Osteocyte (in vitro differentiated cells): ENCODE measurements at places on chromosomes 6 and 20. TPM values are rescaled to one million over a fixed set of nuclear protein-coding genes. Genes with fewer than 3 reads are reported as not detected.
A peak's percentile ranks its signal among the peaks of the same experiment; 100 is the strongest.

The POU5F1 gene
- total RNA-seq: not detected in 2 replicates

The SCGN gene
- not detected in 2 replicates for total RNA-seq

The MEP1A gene
- total RNA-seq: not detected in 2 replicates

The FKBP1C gene
- 0.55 and 1.2 TPM in 2 replicates for total RNA-seq

The BTBD9 gene
- total RNA-seq: 18.1 and 19.6 TPM in 2 replicates

The COL21A1 gene
- total RNA-seq: 48.0 and 60.0 TPM in 2 replicates

The HLA-DOA gene
- not detected in 2 replicates for total RNA-seq

GRCh38 chr6:163200694-163201093 lies 213.8 kb upstream of the QKI start:
- H3K27ac ChIP-seq: no peak overlapping the region
- no peaks in the 10 kb centered on the region for H3K4me1 ChIP-seq
- DNase-seq: no peak

DNA sequence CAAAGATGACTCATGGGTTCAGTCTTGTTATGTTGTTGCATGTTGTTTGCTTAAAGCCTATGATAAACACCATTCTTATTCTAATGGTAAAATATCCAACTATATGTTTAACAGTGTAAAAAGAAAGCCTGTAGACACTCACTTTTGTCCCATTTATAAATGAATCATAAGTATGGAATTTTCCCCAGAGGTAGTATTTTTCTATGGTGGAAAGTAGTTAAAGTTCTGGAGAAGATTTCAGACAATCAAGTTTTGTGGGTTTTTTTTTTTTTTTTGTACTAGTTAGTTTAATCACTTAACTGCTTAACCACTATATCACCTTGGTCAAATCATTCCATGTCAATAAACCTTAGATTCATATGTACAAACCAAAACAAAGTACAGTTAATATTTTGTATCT lies 35.8 kb downstream of the PTCHD4 start:
- DNase-seq: no peak
- peaks cover 4% of the 10 kb centered on the region for H3K27me3 ChIP-seq
- no peaks in the 10 kb centered on the region for H3K36me3 ChIP-seq
- no peak overlapping the region for H3K27ac ChIP-seq
- no peak overlapping the region for H3K4me3 ChIP-seq

- H3K27ac ChIP-seq: no peak overlapping the region
- H3K36me3 ChIP-seq: no peaks in the 10 kb centered on the region
- peaks cover 17% of the 10 kb centered on the region for H3K4me1 ChIP-seq
- H3K27me3 ChIP-seq: no peaks in the 10 kb centered on the region
- DNase-seq: no peak
Measured at GRCh38 chr6:135883045-135883444, 31.5 kb downstream of the PDE7B start.

DNA sequence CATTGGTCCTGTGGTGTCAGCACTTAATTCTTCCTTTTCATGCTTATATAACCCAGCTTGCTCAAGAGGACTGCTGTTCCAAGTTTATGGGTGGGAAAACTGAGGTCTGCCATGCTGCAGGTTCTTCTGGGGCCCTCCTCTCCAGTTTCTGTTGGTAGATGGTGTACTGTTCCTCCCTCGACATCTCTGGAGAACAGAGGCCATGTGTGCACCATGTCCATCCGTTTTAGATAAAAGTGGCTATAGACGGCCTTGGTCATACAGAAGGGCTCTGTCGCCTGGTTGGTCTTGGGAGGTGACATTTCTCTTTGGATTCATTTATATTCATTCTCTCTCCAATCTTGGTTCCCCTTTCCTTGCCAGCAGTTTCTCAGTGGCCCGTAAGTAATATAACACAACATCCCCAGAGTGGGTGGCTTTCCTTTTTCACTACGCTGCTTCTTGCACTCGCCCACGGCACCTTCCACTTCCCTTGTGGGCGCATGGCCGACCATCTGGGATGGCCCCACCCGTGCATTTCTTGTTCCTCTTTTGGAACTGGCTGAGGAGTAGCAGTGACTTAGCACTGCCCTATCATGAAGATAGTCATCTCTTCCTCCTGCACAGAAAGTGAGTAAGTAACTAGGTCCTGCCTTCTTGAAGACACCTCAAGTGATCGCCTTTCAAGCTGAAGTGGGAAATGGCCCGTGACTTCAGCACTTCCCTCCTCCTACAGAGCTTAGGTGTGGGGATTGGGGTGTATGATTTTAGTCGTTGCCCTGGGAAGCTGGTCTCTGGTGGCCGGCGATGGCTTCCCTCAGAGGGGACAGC lies 94.2 kb downstream of the RREB1 start:
- no peaks in the 10 kb centered on the region for H3K27me3 ChIP-seq
- H3K4me1 ChIP-seq: peaks cover 8% of the 10 kb centered on the region
- H3K36me3 ChIP-seq: peaks cover 34% of the 10 kb centered on the region

GRCh38 chr20:829551-829950 lies 4.0 kb upstream of the FAM110A start:
- no peaks in the 10 kb centered on the region for H3K36me3 ChIP-seq
- no peaks in the 10 kb centered on the region for H3K27me3 ChIP-seq
- peaks cover 11% of the 10 kb centered on the region for H3K4me1 ChIP-seq
- no peak for DNase-seq
- no peak overlapping the region for H3K27ac ChIP-seq
- H3K4me3 ChIP-seq: no peak overlapping the region

GRCh38 chr6:99416892-99417767 lies 8.0 kb downstream of the PNISR start:
- H3K27ac ChIP-seq: no peak overlapping the region
- H3K27me3 ChIP-seq: no peaks in the 10 kb centered on the region
- DNase-seq: no peak
- H3K4me3 ChIP-seq: no peak overlapping the region
- peaks cover 10% of the 10 kb centered on the region for H3K36me3 ChIP-seq
- H3K4me1 ChIP-seq: peaks cover 28% of the 10 kb centered on the region

DNA sequence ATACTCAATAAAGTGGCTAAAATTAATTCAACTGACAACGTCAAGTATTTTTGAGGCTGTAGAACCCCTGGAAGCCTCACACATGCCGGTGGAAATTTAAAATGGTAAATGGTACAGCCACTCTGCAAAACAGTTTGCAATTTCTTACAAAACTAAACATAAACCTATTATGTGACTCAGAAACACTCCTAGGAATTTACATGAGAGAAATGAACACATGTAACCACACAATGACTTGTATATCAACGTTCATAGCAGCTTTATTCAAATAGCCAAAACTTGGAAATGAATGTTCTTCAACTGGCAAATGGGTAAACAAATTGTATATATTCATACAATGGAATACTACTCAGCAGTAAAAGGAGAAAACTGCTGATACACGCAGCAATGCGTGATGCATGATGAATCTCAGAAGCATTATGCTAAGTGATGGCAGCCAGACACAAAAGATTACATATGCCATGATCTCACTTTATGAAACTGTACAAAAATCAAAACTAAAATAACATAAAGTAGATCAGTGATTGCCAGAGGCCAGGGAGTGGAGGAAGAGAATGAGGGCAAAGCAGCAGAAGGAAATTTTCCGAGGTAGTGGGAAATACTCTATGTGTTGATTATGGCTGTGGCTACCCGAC lies 112.5 kb downstream of the FAM50B start:
- DNase-seq: no peak
- H3K27me3 ChIP-seq: no peaks in the 10 kb centered on the region
- peak overlapping the region; percentile 84 for H3K27ac ChIP-seq
- H3K4me1 ChIP-seq: peaks cover 54% of the 10 kb centered on the region

DNA sequence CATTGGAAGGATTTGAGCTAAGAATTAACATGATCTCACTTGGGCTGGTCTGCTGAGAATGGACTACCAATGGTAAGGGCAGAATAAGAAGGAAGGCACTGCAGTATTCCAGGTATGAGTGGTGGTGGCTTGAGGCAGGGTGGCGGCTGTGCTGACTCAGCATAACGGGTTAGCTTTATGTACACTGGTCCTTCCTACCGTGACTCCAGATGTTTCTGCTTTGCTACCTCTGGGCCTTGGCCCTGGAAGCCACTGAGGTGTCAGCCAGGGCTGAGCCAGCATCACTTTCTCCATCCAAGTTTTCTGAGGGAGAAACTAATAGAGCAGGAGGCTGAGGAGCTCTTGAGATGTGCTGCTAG lies 12.9 kb upstream of the BTN3A3 start:
- peaks cover 57% of the 10 kb centered on the region for H3K36me3 ChIP-seq
- H3K27ac ChIP-seq: no peak overlapping the region
- H3K4me3 ChIP-seq: no peak overlapping the region
- no peaks in the 10 kb centered on the region for H3K27me3 ChIP-seq
- no peak for DNase-seq
